ENCODE measurements at places on chromosomes 1 and 21. TPM values are rescaled to one million over a fixed set of nuclear protein-coding genes. Genes with fewer than 3 reads are reported as not detected.
A peak's percentile ranks its signal among the peaks of the same experiment; 100 is the strongest.

DNA sequence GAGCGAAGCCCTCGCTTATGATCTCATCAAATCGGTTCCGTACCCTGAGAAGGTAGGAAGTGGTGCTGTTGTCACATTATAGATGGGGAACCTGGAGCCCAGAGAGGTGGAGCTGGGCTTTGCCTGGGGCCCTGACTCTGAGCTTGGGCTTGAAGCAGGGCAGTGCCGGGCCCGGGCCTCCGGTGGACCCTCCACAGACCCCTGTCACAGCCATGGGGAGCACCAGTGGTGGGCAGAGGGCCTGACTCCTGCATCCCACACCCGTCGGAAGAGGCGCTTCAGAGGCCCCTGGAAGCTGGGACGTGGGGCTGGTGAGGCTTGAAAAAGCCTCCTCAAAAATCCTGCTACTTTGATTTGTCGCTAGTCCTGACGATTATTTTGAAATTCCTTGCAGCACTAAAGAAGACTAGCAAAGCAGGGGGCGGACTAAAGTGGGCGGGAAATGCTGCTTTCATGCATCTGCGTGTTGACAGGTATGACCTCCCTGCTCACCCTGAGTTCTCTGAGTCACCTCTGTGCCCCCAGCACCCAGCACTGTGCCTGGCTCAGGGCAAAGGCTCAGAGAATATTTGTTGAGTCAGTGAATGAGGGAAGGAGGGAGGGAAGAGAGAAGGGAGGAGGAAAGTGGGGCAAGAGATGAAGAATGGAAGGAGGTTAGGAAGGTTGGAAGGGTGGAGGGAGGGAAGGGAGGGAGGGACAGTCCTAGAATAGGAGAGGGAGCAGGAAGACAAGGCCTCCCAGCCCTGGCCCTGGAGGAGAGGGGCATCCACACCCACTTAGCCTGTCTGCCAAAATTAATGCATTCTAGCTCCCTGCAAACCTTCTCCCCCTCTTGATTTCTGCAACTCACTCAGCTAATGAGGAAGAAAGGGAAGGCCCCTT lies 262.8 kb upstream of the VAMP3 start:
- DNase-seq = no peak

GRCh38 chr1:40860706-40861223 lies 1.4 kb downstream of the CITED4 start:
- no peak for DNase-seq

GRCh38 chr1:232174306-232174705 lies 455.6 kb downstream of the SIPA1L2 start:
- DNase-seq = no peak

- no peak for DNase-seq
Measured at GRCh38 chr1:8165595-8166360, 139.7 kb upstream of the ERRFI1 start.

The SPRR1A gene
- not detected for polyA plus RNA-seq

- DNase-seq = no peak
Measured at GRCh38 chr1:186865253-186865652, 36.5 kb downstream of the PLA2G4A start.

GRCh38 chr1:41396084-41396483 lies 34.9 kb downstream of the FOXO6 start:
- no peak for DNase-seq

GRCh38 chr1:203660069-203660468 lies 33.4 kb downstream of the ATP2B4 start:
- DNase-seq = no peak

- no peak for DNase-seq
Measured at GRCh38 chr1:94920061-94920460, 6.8 kb downstream of the CNN3 start.

DNA sequence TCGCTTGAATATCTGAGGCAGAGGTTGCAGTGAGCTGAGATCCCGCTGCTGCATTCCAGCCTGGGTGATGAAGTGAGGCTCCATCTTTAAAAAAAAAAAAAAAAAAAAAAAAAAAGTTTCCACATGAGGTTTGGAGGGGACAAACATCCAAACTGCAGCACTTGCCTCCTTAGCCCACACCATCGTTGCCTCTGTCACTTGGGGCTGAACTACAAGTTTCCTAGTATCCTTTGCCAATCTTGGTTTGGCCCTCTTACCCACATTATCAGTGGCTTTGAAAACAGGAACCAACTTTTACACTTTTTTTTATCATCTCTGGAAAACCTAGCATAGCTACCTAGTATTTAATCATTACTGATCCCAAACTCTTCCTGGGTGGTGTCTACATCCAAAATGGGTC lies 59.2 kb downstream of the CLSTN1 start:
- no peak for DNase-seq

DNA sequence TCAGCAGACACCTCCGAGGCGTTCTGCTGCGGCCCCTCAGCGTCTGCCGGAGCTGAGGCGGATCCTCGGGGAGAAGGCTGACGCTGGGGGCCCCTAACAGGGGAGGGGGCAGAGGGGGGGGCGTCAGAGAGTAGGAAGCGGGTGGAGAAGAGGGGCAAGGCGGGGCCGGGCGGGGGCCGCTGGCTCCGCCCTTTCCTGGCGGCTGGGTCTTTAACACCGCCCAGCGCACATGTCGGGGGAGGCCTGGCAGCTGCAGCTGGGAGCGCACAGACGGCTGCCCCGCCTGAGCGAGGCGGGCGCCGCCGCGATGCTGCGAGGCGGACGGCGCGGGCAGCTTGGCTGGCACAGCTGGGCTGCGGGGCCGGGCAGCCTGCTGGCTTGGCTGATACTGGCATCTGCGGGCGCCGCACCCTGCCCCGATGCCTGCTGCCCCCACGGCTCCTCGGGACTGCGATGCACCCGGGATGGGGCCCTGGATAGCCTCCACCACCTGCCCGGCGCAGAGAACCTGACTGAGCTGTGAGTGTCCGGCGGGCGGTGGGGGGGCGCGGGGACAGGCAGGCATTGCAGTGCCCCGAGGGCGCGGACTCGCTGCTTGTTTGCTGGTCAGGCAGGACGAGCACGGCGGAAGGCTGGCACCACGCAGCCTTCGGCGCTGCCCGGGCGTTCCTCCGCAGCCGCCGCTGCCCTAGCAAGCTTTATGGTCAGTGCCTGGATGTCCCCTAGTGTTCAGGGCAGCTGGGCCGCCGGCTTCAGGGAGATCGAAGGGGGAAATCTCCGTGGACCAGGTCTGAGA lies at the start of gene NTRK1:
Gene NTRK1 (plus strand): TSS at position 238 of the 796 bp plus-strand sequence. CDS start 70 bp downstream, at position 308.
- DNase-seq = peak; percentile 33

The UTS2 gene
- polyA plus RNA-seq = not detected

The KRTAP21-3 gene
- not detected for polyA plus RNA-seq

DNA sequence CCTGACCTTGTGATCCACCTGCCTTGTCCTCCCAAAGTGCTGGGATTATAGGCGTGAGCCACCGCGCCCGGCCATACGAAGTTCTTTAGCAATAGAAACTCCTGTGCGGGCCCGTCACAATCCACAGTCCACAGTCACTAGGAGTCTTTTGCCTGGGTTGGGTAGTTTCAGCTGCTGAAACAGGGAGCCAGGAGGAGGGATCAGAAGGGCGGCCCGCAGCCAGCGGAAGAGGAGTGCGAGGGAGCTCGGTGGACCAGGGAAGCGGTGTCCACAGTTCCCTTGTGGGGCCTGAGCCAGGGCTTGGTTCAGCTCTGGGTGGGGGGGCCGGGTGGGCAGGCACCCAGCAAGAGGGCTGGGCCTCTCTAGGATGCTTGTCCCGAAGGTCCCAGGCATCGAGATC lies 17.9 kb upstream of the HSPG2 start:
- DNase-seq = no peak

The TMEM82 gene
- not detected for polyA plus RNA-seq

- no peak for DNase-seq
Measured at GRCh38 chr1:211687462-211688215, 12.2 kb upstream of the NEK2 start.

GRCh38 chr1:53583021-53583867 lies 124.0 kb downstream of the DMRTB1 start:
- DNase-seq = no peak

DNA sequence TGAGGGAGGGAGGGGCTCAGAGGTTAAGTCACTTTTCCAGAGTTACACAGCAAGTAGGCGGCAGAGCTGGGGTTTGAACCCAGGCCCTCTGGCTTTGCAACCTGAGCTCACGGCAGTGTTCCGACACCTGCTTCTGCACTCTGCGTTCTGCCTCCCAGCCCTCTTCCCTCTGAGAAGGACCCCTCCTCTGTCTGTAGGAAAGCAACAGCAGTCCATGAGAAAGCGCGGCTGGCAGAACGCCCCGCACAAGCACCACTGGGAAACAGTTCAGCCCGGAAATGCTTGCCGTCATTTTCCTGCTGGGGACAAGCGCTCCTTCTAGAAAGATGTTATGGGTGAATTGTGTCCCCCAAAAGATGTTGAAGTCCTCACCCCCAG lies 241.1 kb downstream of the NPHP4 start:
- peak; percentile 15 for DNase-seq

- no peak for DNase-seq
Measured at GRCh38 chr1:71561206-71561605, 480.4 kb upstream of the ZRANB2 start.

GRCh38 chr21:38989745-38990423 lies 184.2 kb downstream of the ETS2 start:
- DNase-seq = no peak

GRCh38 chr1:61953076-61953789 lies 211.0 kb downstream of the PATJ start:
- no peak for DNase-seq

The RNU1-1 gene
- 1.5 TPM for polyA plus RNA-seq

GRCh38 chr1:107357376-107357775 lies 216.5 kb downstream of the NTNG1 start:
- DNase-seq = no peak

The LAPTM5 gene
- 26.8 TPM for polyA plus RNA-seq

DNA sequence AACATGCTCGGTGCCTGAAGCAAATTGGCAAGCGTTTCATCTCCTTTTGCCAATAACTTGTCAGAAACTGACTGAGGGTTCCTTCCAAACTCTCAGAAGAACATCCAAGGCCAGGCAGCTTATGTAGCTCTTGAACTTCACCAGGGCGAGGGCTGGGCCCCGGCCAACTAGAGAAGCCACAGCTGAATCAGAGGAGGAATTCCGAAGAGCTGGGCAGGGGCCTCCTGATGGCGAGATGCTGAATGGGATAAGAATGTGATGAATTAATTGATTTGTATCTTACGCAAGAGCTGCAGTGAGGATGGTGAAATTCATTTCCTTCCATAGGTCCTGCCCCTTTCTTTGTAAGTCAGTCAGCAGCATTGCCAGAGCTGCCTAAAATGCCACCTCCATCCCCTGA lies 345.8 kb downstream of the KIF26B start:
- no peak for DNase-seq

- DNase-seq = no peak
Measured at GRCh38 chr1:215971793-215972441, 404.8 kb downstream of the KCTD3 start.

GRCh38 chr1:38285807-38286530 lies 239.4 kb upstream of the POU3F1 start:
- no peak for DNase-seq

- DNase-seq = no peak
Measured at GRCh38 chr1:54375712-54376429, 30.3 kb downstream of the SSBP3 start.

The HES3 gene
- polyA plus RNA-seq = not detected

Measured in left lung (tissue), 14 donors.